ENCODE measurements at places on chromosomes 7 and 10.

DNA sequence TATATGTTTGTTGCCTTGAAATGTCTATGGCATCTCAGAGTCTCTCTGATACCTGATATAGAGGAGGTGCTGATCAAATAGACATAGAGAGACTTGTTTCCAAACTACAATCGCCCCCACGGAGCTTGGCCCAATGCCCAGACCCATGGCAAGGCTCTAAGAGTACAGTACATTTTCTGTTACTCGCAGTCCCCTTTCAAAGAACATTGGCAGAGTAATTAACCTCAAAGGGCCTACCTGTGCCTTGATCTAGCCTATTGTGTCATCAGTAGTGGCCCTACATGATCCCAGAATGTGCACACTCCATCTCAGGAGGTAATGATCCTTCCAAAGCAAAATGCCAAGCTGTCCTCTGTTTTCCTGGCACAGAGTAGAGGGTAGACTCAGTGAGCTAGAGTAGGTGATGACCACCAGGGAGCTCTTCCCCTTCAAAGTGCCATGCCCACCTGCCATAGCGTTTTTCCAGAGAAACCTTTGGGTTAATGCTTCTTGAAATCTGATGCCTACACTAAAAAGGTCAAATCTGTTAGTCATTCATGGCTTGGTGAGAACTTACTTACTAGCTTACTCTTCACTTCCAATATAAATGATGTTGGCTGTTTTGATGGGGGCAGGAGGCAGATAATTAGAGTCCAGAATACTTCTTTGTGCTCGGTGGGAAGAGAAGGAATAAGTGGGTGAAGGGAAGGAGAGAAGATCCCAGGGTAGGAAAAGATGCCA, 41.2 kb upstream of the ACSL5 start:
- no peak for DNase-seq

- DNase-seq, result no peak
Measured at GRCh38 chr7:128419257-128419656, 9.5 kb upstream of the IMPDH1 start.

GRCh38 chr7:105617280-105618015, 36.2 kb upstream of the EFCAB10 start:
- DNase-seq, result no peak

DNA sequence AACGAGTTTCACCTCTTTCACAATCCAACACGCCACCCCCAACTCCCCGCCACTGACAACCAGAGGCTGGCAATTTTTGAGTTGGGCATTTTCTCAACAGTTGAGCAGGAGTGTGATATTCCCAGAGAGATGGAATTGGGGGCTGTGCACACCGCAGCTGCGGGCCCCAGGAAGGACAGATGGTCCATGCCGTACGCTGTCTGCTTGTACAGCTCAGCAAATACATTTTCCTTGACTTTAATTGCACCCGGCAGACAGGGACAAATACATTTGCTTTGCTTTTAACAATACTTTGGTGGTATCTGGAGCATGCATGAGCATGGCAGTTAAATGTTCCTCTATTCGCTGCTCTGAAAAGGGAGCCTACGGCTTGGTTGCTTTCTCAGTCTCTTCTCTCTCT, 354.2 kb upstream of the DPP6 start:
- no peak for DNase-seq

DNA sequence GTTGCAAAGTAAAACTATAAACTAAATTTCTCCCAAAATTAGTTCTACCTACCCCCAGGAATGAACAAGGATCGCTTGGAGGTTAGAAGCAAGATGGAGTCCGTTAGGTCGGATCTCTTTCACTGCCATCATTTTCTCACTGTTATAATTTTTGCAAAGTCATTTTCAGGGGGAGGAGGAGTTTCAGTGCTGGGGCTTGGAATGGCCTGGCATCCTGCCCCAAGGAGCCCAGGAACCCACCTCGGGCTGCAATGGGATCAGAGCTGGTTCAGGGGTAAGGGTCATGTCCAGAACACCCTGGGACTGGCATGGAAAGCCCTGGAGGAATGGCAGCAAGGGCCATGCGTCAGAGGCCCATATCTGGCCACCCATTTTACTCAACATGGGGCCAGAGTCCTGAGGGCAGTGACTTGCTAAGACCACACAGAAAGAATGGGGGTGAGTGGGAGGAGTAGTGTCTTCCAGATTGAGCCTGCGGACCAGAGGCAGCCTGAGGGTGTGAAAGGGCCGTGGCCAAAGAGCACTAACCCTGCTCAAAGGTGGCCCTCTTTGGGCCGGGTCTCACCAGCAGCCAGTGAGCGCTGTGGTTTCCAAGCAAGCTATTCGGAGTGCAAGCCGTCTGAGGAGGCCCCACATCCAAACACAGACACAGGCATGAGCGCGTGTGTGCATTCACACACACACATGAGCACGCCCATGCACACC, 31.8 kb downstream of the GPRIN2 start:
- peak; percentile 19 for DNase-seq

GRCh38 chr10:74910241-74910975, 84.0 kb downstream of the KAT6B start:
- no peak for DNase-seq

- no peak for DNase-seq
Measured at GRCh38 chr7:137488038-137488437, 144.5 kb upstream of the PTN start.

GRCh38 chr7:12226756-12227155, 15.7 kb downstream of the TMEM106B start:
- DNase-seq, result no peak

GRCh38 chr10:70779088-70779487, 6.1 kb downstream of the TBATA start:
- peak; percentile 5 for DNase-seq

DNA sequence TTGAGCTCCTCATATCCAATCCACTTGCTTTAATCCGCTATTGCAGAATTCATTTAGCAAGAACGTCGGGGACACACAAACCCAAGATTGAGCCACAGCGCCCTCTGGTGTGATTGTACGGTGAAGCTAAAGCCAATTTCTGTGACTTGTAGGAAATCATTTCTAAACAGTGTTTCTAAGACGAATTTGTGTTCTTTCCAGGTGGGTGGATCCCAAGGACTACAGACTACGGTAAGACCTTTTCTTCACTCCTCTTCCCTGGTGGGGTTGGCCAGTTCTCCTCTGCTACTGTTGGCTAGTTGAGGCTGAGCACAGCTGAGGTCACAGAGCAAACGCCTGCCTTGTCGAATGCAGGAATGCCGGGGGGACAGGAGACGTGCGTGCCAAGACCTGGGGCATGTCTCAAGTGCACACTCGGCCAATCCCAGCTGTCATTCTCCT, 5.2 kb downstream of the DMBT1 start:
- peak; percentile 79 for DNase-seq

DNA sequence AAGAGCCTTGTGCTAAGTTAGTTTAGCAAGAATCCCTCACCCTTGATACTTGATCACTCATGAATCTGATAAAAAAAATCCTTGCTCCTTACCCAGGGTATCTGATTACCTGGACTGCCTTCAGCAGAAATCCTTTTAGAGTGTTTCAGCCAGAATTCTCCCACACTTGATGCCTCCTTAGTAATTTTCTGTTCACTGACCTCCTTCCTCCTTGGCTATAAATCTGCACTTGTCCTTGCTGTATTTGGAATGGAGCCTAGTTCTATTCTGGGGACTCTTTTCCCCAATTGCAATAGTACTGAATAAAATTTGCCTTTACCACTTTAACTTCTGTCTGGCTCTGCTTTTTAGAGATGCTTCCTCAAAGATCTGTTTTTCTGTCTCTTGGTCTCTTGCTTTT, 84.9 kb downstream of the RPS24 start:
- no peak for DNase-seq

DNA sequence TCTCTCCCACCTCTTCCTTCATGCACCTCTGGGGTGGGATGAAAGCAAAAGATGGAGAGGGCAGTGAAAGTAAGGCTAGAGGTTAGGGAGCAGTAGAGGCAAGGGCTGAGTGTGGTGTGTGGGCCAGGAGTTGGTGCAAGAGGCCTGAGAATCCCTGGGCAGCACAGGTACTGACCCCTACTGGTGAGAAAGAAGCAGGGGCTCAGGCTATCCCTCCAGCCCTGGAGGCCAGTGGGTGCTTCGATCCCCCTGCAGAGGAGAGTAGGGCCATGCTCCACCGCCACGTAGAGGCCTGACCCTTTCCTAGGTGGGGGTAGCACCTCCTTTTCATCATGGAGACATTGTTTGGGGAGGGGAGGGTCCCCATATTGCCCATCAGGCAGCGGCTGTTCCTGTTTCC, 9.8 kb downstream of the CDHR1 start:
- DNase-seq, result no peak

GRCh38 chr7:3272691-3273141, 28.3 kb upstream of the SDK1 start:
- no peak for DNase-seq

GRCh38 chr7:148699024-148699781, 500 bp downstream of the CUL1 start:
- DNase-seq, result peak; percentile 77

DNA sequence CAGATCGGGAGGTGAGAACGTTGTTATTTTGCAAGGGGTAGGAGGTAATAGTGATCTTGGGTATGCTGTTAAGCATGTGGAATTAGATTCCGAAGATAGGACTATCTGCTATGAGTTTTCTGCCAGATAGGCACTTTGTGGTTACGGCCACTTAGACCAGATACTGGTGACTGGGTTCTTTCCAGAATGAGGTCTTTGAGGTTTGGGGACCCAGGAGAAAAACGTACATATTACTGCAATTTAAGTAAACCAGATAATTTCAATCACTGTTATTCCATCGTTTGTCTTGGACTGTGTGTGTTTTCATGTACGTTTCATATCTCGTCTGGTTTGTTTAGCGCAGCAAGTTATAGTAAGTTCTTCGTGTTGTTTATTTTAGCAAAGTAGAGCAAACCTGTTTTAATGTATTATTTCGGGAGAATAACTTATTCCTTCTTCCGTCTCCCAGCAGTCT, 312 bp downstream of the ARL4A start:
- no peak for DNase-seq

GRCh38 chr7:28346676-28347363, 65.5 kb upstream of the CREB5 start:
- DNase-seq, result no peak

DNA sequence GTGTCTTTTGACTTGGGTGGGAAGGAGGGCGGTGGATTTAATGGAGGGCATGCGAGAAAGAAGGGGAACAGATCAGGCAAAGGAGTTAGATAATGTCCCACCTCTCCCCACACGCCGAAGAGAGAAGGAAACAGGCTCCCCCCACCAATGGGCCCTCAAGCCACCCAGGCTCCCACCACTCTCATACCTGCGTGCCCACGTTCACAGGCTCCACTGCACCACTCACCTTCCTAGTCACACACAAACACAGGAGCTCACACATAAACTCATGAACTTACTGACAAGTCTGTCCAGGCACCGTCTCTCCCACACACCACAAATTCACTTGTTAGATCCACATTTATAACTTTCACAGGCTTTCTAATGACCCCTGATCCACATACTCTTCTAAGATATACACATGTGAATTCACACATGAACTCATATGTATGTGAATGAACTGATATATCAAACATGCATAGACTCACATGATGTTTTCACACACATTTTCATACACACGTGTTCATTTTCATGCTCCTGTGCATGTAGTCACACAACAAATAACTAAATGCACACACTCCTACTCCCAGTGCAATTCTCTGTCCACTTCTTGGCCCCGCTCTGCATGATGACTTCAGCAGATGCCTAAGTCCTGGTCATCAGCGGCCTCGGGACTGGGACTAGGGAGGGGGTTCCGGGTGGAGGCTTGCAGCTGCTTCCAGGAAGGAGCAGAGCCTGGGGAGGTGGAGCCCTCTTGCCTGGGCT, 1.5 kb downstream of the LZTS2 start:
- DNase-seq, result no peak

GRCh38 chr7:80199051-80199450, 64.4 kb downstream of the GNAI1 start:
- no peak for DNase-seq

DNA sequence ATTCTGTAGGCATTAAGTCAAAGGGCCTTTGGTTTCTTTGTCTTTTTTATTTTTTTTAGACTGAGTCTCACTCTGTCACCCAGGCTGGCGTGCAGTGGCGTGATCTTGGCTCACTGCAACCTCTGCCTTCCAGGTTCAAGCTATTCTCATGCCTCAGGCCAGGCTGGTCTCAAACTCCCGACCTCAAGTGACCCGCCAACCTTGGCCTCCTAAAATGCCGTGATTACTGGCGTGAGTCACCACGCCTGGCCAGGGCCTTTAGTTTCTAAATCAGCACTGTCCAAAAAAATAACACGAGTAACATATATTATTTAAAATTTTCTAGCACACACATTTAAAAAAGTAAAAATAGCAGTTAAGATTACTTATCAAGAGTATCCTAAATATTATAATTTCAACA, 11.1 kb upstream of the ACSL5 start:
- no peak for DNase-seq

DNA sequence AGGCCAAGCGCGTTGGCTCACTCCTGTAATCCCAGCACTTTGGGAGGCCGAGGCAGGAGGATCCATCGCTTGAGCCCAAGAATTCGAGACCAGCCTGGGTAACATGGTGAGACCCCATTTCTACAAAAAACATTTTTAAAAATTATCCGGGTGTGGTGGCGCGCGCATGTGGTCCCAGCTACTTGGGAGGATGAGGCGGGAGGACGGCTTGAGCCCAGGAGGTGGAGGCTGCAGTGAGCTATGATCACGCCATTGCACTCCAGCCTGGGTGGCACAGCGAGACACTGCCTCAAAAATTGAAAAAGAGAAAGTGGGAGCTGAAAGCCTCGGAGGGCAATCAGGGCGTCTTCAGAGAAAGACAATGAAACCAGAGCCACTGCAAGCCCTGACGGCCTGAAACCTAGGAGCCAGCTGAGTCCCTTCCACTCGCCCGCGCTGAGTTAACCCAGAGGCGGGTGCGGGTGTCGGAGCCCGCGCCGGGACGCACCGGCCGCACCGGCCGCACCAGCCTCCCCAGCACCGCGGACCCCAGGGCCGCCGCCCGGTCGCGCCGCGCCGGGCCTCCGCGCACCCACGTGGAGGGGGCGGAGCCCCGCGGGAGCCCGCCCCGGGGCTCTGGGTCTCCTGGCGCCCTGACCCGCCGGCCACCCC, 22.4 kb downstream of the ZFAND2A start:
- DNase-seq, result no peak

GRCh38 chr10:33240931-33241330, 93.5 kb downstream of the NRP1 start:
- no peak for DNase-seq

DNA sequence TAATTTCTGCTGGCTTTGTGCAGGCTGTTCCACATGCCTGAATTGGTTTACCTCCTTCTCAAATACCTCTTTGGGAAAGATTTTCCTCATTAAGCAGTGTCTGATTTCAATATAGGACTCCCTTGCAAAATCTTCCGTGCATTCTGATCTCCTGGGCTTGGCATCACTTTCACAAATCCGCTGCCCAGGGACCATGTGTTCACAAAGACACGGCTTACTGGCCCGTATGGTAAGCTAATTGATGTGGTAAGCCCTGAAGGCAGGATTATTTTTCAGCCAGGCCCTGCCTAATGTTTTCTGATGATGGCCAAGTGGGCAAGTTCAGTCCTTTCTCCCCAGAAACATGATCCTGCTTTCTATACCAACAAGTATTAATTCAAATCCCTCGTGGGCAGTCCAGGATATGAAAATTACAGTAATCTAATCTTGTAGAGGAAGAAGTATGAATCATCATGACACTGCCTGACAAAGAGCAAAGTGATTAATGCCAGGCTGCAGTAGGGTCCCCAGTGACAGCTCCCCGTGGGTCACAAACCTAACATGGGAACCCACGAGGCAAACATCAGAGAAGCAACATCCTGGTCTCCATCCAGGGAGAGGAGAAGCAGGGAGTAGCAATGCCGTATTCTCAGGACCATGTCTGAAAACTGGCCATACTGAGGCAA, 11.6 kb upstream of the SVIL start:
- DNase-seq, result no peak
